ENCODE measurements at places on chromosomes 7 and 10.

GRCh38 chr7:82131215-82131614, 312.4 kb downstream of the CACNA2D1 start:
- no peak for DNase-seq

- DNase-seq = no peak
These were observed 289.9 kb upstream of the SP8 start for GRCh38 chr7:21076574-21076973.

GRCh38 chr7:158595068-158595467, 7.4 kb upstream of the PTPRN2 start:
- no peak for DNase-seq

DNA sequence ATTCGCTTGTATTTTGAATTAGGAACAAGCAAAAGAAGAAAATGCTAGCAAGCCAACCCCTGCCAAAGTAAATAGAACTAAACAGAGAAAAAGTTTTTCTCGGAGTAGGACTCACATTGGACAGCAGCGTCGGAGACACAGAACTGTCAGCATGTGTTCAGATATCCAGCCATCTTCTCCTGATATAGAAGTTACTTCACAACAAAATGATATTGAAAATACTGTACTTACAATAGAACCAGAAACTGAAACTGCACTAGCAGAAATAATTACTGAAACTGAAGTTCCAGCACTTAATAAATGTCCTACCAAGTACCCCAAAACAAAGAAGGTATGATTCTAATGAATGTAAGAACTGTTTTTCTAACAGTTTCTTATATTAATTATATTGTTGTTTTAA, 87.9 kb downstream of the KMT2E start:
- DNase-seq = no peak

- DNase-seq = no peak
These were observed 259.2 kb downstream of the BICC1 start for GRCh38 chr10:58771863-58772262.

GRCh38 chr7:15838265-15838664, 151.8 kb upstream of the MEOX2 start:
- DNase-seq = no peak

- no peak for DNase-seq
These were observed 166.2 kb upstream of the CACNA2D1 start for GRCh38 chr7:82609746-82610145.

DNA sequence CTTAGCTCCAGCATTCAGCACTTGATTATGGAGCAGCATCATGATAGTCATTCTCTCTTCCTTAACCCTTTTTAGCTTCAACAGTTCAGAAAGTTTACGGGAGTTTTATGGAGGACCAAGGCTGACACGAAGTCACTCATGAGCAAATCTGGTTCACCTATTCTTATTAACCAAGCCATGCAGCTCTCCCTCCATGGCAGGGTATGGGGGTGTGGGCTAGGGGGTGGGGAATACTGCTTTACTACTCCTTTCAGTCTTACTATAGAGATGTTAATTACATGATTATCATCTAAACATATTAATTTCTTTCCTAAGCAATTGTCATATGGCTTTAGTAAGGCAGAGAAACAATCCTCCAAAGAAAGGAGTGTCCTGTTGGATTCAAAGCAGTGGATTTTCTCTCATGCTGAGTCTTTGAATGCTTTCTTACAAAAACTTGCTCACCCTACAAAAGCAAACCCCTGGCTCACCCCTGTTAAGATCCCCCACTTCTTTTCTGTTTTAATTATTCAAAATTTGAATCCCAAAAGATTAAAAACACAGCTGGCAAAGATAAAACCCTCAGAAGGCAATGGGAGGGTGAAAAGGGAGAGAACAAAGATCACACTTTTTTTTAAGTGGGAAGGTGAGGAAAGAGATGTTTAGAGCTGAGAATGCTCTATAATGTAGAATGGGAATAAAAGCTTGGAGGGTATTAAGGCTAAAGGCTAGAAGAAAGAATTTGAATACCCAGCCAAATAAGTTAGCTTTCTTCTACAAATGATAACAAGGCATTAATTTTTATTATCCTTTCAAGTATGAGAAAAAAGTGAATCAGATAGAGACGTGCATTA, 46.4 kb upstream of the SEMA3E start:
- DNase-seq = no peak

- DNase-seq = no peak
These were observed 986 bp upstream of the PPP2R2D start for GRCh38 chr10:131899695-131900349.

DNA sequence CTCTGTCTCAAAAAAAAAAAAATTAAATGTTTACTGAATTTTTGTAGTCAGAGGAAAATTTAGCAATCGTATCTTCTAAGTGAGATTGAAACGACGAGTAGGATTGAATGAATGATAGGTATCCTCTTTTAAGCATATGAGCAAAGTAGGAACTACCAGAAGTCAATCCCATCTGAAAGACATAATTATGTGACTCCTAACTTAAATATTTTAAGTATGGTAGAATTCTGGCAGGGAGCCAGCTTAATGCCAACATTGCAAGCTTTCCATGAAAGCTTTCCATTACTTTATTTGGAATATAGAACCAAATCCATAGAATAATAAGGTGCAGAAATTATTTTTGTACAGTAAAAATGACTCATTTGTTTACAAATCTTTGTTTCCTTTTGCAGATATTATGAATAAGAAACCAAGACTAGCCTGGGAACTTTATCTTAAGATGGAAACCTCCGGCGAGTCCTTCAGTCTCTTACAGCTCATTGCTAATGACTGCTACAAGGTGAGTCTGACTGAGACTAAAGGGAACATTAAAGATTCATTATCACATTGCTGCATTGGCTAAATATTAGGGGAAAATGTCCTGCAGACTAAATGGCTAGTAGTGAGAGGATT, 50.2 kb upstream of the UBN2 start:
- DNase-seq = no peak

GRCh38 chr7:134787720-134788119, 8.3 kb downstream of the CALD1 start:
- DNase-seq = no peak

DNA sequence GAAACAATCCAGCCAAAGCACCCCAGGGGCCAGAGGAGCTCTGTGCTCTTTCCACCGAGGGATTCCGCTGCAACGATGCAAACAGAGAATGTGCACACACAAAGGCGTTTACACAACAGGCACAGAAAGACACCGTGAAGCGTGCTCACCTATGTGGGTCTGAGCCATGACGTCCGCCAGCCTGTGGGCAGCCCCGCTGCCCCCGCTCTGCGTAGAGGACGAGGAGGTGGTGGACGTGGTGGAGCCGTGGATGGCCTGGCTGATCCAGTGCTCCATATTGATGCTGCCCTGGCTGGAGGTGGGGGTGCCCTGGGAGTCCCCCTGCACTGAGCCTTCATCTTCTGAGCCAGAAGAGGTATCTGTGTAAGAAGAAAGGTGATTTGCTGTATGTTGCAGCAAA, 266.8 kb downstream of the DIP2C start:
- DNase-seq = no peak

DNA sequence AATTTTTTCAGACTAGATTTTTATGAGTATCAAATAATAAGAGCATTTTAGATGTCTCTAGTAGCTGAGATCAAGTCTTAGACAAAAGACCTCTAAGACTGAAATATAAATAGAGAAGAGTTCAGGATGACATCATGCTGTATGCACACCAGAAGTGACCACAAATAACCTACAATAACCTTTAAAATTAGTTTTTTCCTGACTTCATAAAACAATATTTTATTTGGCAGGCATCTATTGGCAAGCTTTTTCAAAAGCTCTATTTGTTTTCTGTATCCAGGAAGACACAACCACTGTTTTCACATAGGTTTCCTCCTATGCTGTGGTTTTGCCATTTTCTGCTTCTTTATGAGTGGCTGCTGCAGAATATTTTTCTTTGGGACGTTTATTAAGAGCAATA, 359.1 kb downstream of the CRPPA start:
- DNase-seq = no peak

- no peak for DNase-seq
These were observed 161.2 kb downstream of the GRK5 start for GRCh38 chr10:119368581-119368980.

DNA sequence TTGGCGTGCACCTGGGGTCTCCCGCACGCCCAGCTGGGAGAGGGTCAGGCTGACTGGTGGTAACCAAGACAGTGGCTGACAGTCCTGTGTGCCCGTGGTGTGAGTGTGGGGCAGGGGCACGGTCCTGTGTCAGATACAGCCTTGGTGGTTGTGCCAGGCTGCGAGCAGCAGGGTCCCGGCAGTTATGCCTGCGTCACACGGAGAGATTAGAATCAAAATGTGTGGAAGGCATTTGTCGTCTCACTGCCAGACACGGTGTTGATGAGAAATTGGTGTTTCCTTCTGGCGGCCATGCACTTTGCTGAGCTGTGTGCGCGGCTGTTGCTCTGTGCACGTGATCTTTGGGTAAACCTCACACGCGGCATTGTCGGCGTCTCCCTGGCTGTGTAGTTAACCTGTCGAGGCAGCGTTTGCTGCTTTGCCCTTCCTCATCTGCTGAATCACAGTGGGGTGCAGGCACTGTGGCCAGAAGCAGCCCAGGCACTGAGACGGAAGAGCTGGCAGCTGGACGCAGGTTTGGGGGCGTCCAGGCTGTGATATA, 87.7 kb downstream of the NKX6-2 start:
- no peak for DNase-seq

GRCh38 chr7:131218727-131219128, 108.9 kb upstream of the MKLN1 start:
- DNase-seq = no peak

- peak; percentile 55 for DNase-seq
These were observed at the start of gene ELMO1 for GRCh38 chr7:37448636-37449361. Gene ELMO1 (minus strand): TSS chr7:37448864. CDS start chr7:37342690, 106,174 bp downstream.

DNA sequence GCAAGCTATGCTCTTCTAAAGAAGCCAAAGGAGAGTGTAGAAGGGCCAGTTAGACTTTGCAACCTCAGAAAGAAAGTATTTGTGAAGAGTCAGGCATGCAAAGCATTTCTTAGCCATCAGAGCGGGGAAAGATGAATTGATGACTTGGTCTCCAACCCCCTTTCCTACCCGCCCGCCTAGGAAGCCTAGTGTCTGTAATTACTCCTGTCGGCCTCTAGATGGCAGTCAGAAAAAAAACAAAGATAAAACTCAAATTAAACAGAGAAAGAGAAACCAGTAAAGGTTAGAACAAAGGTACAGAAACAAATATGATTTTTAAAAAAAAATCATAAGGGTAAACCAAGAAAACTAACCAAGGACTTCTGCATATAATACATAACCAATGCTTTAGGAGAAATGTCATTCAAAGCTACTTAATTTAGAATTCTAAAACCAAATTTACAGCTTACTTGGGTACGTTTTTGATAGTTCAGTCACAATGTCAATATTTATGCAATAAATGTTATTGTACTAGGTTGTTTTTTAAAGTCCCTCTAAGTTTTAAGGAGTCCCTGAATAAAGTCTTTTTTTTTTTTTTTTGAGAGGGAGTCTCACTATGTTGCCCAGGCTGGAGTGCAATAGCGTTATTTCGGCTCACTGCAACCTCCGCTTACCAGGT, 97.6 kb downstream of the LYZL1 start:
- no peak for DNase-seq

DNA sequence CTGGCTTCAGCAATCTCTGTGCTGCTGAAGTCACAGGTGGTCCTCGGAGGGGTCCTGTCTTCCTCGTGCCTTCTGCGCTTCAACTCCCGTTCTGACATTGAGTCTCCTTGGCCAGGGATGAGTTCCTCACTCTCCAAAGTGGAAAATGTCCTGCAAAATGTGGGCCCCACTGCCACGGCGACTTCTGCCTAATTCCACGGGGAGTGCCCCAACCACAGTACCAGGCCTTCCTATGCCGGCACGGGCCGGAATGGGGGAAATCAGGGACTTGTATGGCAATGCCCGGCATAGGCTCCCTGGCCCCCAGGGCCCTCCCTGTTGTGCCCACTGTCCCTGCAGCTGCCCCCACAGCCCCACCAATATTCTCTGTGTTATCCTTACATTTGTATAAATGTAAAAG, 420.5 kb downstream of the TCERG1L start:
- no peak for DNase-seq

DNA sequence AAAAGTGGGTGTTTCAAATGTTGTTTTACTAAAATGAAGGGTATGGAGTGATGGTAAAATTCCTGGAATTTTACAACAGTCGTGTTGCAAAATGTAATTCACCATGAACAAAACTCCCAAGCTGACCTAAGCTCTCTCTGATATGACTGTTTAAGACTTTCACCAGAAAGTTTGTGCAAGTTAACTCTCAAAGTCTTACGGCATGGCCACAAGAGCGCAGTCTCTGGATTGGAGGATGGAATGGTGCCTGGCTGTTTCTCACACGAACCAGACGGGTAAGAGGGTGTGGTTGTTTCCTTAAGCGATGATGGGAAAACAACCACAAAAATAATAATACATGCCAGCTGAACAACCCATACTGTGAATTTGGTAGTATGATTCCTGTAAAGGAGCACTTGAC, 662.5 kb downstream of the KCNMA1 start:
- DNase-seq = no peak

- no peak for DNase-seq
These were observed 45.7 kb upstream of the GSAP start for GRCh38 chr7:77461842-77462241.

- DNase-seq = no peak
These were observed 214.7 kb downstream of the CELF2 start for GRCh38 chr10:11232222-11232961.

GRCh38 chr10:110363572-110364411, 59.1 kb upstream of the SMNDC1 start:
- no peak for DNase-seq

DNA sequence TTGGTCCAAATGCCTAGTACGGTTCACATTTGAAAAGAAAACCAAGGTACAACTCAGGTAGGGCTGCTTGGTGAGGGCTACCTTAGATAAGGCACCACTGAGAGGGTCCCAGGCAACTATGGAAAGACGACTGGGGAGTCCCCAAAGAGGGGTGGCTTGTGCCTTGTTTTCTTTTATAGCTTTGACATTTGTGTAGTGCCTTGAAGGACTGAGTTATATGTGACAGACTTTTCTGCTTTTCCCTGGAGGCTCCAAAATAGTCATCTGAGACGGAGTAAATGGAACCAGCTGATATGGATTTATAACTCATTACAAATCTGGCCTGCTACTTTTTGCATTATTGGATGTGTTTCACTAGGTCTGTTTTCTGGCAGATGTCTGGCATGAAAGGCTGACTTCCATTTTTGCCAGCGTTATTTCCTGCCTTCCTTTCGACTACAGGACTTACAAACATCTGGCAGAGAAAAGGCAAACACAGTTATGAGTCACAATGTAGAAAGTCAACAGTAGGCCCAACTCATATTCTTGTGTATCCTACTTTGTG, 88.2 kb upstream of the IMMP2L start:
- DNase-seq = no peak

- no peak for DNase-seq
These were observed 182.1 kb downstream of the ZMYND11 start for GRCh38 chr10:317271-317769.

DNA sequence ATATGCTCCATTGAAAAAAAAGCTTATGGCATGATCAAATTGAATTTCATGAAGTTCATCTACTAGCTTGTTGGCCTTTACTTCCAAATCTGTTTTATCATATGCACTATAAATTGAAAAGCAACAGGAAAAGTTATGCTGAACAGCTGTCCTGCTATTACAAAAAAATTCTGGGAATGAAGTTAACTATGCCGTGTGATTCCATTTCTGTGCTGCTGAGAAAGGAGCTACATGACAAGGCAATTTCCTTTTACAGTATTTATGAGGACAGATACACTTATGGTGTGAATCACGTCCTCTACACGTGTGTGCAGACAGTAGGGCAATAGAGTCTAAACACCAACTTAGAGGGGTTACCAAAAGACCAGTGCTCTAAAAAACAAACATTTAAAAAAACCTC, 426.5 kb upstream of the AKR1E2 start:
- no peak for DNase-seq
